ENCODE measurements at places on chromosomes 1 and 21.

- DNase-seq = peak; percentile 20
Observed at GRCh38 chr1:99546432-99547416, 99.2 kb upstream of the PALMD start.

- DNase-seq = no peak
Observed at GRCh38 chr1:118992868-118993699, 4.9 kb upstream of the TBX15 start.

GRCh38 chr1:158400871-158401270 lies 1.6 kb upstream of the OR10T2 start:
- DNase-seq = no peak

- DNase-seq = no peak
Observed at GRCh38 chr1:101748077-101748476, 248.6 kb downstream of the OLFM3 start.

DNA sequence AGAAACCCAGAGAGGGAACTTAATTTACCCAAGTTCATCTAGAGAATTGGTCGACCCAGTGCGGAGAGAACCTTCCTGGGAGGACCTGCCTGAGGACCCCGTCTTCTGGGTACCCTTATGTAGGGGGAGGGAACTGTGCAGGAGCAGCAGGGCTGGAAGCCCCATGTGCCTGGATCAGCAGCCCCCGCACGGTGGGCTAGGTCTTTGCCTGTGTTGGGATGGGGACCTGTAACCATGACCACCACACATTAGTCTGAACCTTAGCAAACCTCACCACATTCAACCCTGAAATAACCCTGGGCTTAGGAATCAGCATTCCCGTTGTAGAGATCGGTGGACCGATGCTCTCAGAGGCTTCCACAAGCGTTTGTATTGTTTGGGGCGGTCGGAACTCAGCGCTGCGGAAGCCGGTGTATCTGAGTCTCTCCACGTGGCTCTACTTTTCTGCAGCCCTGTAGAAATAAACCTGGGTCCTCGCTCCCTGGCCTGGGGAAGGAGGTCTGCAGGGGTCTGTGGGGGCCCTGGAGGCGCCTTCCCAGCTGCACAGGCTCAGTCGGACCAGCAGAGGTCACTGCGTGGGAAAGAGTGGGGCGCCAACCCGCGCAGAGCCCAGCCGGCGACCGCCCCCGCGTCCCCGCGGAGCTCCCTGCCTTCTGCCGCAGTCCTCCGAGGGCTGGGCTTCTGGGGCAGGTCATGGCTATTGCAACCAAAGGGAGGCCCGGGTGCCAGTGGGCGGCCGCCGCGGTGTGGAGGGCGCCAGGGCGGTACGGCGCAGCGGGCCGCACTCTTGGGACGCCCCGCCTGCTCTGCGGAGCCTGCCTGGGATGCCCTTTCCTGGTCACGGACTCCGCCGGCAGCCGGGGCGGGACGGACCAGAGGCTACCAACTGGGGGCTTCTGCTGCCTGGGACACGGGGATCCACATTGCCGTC lies 36.2 kb upstream of the KCNA10 start:
- DNase-seq = no peak

DNA sequence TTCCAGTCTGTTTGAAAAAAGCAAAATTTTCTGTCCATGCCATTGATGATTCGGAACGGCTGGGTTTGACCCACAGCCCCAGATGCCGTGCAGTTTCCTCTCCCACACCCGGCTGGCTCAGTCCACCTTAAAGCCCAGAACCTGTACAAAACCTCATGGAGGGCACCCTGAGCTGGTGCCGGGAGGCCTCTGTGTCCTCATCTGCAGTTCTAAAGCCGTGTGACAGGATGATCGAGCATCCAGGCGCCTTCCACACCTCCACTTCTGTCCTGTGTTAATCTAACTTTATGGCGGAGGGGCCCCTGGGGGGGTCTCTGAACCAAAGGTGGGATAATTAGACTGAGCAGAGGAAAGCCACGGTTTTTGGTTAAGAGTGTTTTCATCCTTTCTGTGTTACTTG lies 49.6 kb downstream of the SLC37A1 start:
- no peak for DNase-seq

GRCh38 chr1:116811321-116811720 lies 57.1 kb downstream of the CD2 start:
- no peak for DNase-seq

GRCh38 chr1:17873007-17873675 lies 118.0 kb downstream of the ACTL8 start:
- no peak for DNase-seq

DNA sequence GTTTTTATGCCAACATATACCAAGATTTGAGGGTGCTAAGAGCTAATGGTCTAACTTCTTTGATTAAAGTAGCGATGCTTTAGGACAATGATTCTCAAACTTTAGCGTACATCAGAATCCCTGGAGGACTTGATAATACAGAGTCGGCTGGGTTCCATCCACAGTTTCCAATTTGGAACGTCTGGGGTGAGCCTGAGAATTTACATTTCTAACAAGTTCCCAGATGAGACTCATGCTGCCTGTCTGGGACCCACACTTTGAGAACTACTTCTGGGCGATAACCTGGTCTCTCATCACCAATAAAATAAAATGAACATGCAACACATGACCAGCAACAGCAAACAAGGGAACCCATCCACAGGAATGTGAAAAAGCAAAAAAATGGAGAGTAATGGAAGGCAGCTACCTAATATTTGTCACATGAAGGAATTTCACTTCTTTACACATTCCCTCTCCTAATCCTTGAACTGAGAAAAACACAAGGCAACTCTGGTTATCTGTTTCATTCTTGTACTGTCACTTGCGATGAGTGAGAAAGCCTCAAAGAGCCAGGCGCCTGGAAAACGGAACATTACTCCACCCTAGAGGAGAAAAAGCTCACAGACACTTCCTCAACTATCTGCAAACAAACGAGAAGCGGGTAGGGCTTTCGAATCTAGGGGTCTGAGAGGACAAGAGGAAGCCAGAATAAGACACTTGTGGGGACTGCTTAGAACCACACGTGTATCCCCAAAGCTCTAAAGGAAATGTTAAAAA lies 14.0 kb downstream of the HSF2BP start:
- peak; percentile 71 for DNase-seq

- DNase-seq = no peak
Observed at GRCh38 chr1:236066054-236066453, 1.2 kb upstream of the NID1 start.

- DNase-seq = peak; percentile 74
Observed at GRCh38 chr1:167904652-167905130, 9.2 kb downstream of the ADCY10 start.

- no peak for DNase-seq
Observed at GRCh38 chr1:18108299-18109057, 880 bp downstream of the IGSF21 start.

- DNase-seq = no peak
Observed at GRCh38 chr1:45177452-45177851, 29.0 kb downstream of the ZSWIM5 start.

DNA sequence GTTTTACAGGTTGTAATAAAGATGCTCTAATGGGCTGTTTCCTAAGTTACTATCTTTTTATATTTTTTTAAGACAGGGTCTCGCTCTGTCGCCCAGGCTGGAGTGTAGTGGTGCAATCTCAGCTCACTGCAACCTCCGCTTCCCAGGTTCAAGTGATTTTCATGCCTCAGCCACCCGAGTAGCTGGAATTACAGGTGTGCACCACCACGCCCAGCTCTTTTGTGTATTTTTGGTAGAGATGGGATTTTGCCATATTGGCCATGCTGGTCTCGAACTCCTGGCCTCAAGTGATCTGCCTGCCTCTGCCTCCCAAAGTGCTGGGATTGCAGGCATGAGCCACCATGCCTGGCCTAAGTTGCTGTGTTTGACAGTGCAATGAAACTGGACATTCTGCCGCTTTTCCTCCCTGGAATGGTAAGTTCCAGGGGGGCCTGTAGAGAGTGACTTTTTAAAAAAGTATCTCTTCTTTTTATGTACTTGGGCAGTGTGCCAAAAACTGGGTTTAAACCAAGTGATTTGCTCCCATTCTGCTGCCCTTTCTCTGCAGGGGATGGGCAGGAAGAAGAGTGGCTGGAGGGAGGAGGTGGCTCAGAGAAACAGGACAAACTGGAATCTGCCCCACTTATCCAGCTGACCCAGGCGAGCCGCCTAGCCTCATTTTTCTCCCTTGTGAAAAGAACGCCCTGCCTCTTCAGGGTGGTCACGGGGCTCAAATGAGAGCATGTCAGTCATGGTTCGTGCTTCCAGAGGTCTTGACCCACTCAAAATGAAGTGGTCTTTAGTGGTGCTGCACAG lies 2.3 kb downstream of the SLC37A1 start:
- DNase-seq = no peak

- no peak for DNase-seq
Observed at GRCh38 chr1:9714257-9714718, 62.8 kb downstream of the PIK3CD start.

DNA sequence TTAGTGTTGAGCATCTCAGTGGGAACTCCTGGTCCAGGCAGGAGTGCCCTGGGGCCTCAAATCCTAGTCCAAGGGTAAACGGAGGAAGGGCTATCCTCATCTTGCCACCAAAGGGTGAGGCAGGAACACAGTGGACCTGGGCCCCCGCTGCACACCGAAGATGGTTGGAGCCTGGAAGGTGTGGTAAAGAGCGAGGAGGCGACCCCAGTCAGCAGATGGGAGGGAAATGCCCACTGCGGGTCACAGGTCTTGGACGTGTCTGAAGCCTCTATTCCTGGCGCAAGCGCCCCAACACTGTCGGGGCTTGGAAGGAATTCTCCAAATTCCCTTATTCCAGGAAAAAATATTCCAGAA lies 38.5 kb upstream of the SYNC start:
- DNase-seq = no peak

- DNase-seq = peak; percentile 41
Observed at GRCh38 chr1:39508857-39509305, 17.4 kb downstream of the BMP8A start.

- DNase-seq = no peak
Observed at GRCh38 chr1:211279340-211279739, 20.2 kb downstream of the RCOR3 start.

DNA sequence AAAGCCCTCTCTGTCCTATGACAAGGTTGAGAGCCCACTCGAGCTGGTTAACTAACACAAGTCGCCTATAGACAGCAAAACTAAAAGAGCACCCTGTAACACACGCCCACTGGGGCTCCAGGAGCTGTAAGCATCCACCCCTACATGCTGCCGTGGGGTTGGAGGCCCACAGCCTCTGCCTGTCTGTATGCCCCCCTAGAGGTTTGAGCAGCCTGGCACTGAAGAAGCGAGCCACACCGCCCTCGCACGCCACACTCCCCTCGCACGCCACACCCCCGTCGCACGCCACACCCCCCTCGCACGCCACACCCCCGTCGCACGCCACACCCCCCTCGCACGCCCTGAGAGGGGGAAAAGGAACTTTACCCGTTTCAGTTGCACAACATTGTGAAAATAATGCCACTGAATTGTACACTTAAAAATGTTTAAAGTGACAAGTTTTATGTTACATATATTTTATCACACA lies 13.2 kb upstream of the HMGCL start:
- peak; percentile 13 for DNase-seq

DNA sequence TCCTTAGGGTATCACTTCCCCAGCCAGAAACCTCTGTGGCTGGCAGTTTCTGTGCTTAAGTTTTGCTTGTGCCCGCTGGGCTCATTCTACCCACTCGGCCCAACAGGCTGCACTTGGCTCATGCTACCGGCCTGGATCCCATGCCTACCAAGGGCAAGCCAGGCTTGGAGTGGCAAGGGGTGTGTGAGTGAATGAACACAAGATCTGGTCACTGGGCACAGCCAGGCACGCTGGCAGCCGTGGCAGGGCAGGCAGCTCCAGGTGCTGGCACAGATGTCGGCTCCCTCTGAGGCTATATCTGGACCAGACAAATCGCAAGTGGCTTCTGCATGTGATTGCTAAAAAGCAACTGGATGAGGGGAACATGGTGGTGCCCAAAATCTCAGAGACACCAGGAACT lies 740.5 kb upstream of the B3GALT2 start:
- no peak for DNase-seq

DNA sequence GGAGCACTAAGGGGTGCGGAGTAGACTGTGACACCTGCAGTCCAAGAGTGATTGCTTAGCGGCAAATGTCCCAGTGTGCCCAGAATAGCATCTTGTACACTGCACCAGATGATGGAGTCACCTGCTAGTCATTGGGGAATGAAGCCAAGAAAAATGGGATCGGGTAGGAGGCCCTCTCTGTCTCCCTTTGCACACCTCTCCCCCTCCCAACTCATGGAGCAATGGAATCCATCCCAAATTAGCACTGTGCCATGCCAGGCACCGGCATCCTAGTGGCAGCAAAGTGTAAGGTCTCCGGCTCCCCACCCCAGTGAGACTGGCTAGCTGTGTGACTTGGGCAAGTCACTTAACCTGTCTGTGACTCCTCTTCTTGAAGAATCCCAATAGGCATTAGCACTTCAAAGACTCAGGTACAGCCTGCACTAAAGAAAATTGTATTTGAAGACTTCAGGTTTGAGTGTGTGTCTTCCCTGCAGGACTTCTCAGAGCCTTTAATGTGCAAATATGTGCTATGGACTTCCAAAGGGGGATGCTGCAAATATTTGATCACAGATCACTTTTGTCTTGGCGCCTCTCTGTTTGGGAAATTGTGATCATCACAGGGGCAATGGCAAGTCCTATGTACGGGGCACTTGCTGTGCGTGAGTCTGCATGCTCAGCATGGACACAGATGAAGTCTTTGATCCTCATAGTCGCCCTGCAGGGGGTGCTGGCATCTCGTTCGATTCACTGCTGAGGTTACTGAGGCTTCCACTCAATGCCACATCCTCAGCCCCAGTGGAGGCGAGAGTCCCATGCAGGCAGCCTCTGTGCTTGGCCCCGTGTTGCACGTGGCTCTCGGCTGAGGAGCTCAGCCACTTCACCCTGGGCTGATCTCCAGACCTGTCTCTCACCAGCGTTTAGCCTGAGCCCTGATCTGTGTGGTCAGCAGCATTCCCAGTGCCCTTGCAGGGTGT lies 272.9 kb upstream of the C1orf174 start:
- DNase-seq = no peak

GRCh38 chr1:23989263-23989662 lies 9.1 kb upstream of the SRSF10 start:
- DNase-seq = no peak

DNA sequence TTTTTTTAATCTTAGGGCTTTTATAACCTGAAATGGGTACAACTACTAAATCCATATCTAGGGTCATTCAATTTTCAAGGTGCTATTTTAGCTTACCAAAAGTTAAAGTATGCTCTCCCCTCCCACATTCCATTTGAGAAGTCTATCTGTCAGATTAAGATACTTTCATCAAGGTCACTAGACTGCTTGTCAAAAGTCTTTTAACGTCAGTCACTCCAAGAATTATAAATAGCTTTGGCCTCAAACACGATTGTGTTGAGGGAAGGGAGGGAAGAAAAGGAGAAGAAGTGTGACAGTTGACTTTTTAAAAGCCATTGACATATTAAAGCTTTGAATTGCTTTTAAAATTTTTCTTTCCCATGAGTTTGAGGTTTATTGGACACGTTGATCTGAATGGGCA lies 175.8 kb downstream of the PTGER3 start:
- no peak for DNase-seq

GRCh38 chr21:37771181-37771580 lies 145.1 kb downstream of the KCNJ6 start:
- no peak for DNase-seq

- no peak for DNase-seq
Observed at GRCh38 chr1:47883963-47884362, 113.2 kb downstream of the TRABD2B start.

Data from astrocyte (in vitro differentiated cells and primary cell).